ENCODE measurements at places on chromosomes 7 and 10.

DNA sequence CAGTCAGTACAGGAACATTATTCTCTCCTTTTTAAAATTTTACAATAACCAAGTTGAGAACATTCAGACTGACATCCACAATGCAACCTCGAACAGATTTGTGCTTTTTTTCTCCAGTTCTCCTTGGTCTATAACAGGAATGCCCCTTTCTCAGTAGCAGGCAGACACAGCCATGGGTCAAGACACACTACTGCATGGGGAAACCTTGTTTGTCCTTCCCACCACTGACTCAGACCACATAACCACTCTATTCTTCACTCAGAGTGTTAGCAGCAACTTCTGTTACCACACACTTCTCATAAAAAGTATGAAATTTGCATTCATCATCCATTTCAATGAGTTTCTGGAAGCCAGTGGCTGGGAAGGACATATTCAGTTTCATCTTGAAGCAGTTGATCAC lies 421.7 kb downstream of the ADRA2A start:
- no peak for DNase-seq

- DNase-seq: no peak
Measured at GRCh38 chr7:68321076-68321639, 1277.1 kb upstream of the AUTS2 start.

DNA sequence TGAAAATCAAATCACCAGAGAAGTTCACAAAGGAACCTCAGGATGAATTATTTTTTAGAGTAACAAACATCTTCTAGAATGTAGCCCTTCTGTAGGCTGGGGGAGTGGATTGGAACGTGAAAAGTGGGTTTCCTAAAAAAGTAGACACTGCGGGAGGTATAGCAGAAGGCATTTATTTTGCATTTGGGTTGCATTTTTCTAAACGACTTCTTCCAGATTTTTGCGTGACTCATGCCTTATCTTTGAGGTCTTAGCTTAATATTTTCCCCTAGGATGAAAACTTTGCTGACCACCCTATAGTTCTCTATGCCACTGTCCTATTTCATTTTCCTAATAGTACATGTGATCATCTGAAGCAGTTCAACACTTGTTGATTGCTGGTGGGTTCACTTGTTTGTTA lies 112.7 kb upstream of the JCAD start:
- DNase-seq: no peak

DNA sequence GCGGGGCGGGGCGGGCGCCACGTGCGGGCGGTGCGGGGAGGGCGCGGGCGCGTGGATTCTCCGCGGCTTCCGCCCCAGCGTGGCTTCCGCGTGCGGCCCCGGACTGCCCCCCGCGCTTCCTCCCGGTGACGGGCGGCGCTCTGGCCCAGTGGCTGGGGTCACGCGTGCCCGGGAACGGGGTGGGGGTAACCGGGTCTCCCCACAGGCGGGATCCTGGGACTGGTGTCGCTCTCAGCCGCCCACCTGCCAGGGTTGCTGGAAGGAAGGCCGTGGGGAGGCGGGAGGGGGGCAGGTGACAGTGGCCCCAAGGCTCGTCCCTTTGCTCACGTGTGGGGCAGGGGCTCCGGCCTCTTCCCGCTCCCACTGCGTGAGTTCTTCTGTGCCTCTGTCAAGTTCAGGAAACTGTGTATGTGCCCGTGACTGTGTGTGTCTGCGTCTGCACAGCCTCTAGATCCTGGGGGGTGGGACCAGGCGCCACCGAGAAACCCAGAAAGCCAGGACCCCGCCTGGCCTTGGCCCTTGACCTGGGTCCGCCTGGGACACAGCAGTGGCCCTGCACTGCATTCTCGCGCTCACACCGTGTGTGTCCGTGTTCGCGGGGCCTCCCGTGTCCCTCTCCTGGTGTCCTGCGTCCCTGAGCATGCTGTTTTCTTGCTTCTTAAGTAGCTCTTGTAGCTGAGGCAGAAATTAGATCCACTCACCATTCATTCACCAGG lies 919 bp downstream of the MAFK start:
- no peak for DNase-seq

DNA sequence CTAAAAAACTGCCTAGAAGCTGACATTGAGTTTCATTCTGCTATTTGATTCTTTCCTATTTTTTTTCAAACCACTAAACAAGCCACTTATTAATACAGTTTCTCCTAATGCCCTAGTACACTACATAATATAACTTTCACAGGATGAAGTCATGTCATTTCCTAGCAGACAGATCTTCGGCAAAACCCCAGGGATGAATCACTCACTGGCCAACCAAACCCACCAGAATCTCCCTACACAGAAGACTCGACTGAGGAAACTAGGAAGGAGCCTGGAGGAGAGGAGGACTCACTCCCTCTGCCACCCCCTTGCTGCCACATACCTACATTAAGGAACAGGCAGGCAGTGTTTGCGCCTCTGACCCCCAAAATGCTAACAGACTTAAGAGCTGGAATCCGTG lies 33.4 kb downstream of the XPNPEP1 start:
- no peak for DNase-seq

All from stimulated activated CD4-positive, alpha-beta T cell treated with anti-CD3 and anti-CD28 coated beads, Interleukin-1b, Interleukin-23, amount 100 ng/mL, for 1 hour (primary cell).